Activated naive CD8-positive, alpha-beta T cell treated with anti-CD3 and anti-CD28 coated beads, Interleukin-2, amount 50 U/mL, for 24 hours (primary cell): ENCODE measurements at places on chromosomes 6 and 20.

GRCh38 chr6:7264041-7264440 is 49.0 kb downstream of the SSR1 start:
- no peak for DNase-seq

- DNase-seq: no peak
Observed at GRCh38 chr6:168218785-168219566, 100.6 kb downstream of the DACT2 start.

- peak; percentile 22 for DNase-seq
Observed at GRCh38 chr6:132937466-132937906, 123.1 kb downstream of the RPS12 start.

DNA sequence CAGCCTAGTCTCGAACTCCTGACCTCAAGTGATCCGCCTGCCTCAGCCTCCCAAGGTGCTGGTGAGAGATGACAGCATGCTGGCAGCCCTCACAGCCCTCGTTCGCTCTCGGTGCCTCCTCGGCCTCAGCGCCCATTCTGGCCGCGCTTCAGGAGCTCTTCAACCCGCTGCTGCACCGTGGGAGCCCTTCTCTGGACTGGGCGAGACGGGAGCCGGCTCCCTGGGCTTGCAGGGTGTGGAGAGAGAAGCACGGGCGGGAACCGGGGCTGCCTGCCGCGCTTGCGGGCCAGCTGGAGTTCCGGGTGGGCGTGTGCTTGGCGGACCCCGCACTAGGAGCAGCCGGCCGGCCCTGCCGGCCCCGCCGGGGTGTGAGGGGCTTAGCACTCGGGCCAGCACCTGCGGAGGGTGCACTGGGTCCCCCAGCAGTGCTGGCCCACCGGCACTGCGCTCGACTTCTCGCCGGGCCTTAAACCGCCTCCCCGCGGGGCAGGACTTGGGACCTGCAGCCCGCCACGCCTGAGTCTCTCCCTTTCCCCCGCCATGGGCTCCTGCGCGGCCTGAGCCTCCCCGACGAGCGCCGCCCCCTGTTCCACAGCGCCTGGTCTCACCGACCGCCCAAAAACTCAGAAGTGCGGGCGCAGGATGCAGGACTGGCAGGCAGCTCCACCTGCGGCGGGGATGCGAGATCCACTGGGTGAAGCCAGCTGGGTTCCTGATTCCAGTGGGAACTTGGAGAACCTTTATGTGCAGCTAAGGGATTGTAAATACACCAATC is 31.5 kb upstream of the RANBP9 start:
- no peak for DNase-seq

- DNase-seq: no peak
Observed at GRCh38 chr20:32108814-32109391, 611 bp upstream of the TM9SF4 start.

DNA sequence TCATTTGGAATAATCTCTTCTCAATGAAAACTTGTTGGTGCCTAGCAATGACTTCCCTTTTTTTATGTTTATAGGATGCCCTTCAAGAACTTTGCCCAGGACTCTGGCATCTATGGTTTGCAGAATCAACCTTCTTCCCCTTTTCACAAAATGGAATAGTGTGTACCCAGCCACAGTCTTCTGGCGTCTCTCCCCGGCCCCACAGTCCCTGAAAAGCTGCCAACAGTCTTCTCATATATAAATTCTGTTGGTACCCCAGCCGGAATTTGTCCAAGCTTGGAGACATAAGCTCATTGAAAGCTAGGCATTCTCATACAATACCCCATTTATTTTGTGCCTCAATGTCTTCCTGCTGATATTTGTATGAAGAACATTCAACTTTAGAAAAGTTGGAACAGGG is 26.4 kb upstream of the MCM3 start:
- no peak for DNase-seq

DNA sequence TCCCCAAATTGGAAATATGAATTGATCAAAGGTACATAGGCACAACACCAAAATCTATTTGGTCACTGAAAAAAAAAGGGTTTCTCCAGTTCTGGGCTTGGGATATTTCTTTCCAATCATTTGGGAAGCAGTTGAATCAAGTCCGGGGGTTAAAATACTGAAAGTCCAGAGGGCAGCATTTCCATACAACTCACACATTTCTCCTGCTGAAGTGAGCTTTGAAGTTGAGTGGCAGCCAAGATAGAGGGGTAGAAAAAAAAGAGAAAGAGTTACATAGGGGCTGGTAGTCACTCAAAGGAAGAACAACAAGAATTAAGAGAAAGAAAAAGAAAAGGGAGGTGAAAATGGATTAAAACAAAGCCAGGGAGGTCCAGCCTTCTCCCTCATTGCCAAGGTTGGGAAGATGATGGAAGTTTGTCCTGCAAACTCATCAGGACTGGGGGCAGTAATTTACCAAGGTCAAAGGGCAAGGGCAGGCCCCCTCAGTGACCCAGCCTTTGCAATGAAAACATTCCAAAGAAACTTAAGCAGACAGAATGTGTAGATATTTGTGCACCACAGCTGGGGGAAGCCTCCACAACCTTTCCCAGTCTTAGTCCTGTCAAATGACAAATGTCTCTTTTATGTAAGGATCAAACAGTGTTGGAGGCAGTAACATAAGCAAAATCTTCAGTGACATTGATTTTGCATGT is 525.3 kb upstream of the JARID2 start:
- no peak for DNase-seq

- DNase-seq: no peak
Observed at GRCh38 chr20:40600441-40601219, 88.4 kb downstream of the MAFB start.

- DNase-seq: no peak
Observed at GRCh38 chr6:170111141-170111664, 179.7 kb downstream of the DLL1 start.

DNA sequence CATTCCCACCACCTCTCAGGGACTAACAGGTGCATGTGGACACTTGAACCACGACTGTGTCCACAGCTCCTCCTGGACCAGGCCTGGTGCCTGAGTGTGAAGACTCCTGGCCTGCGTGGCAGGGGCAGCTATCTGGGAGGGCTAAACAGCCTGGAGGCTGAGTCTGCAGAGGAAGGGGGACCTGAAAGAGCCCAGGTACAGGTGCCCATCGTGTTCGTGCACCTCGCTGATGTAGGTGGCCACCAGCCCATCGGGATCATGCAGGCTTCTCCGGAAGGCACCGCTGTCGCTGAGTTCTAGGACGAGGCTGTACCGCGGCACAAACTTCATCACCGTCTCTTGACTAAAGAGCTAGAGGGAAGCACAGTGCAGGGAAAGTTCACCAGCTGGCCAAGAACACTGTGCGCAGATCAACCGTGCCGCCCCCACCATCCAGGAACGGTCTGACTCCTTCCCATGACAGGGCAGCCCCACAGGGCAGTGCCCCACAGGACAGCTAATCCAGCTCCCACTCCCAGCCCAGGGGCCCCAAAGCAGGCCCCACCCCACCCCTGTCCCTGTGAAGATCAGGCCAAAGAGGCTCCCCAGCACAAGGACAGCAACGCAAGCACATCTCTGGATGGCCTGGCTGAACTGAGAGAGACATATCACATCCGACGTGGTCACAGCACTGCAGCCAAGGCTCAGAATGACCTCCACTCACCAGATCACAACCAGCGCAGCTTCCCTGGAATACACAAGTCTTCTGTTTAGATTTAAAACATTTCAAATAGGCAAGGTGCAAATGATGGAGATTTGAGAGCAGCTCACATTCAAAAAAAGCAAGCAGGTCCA is 14.8 kb downstream of the CST7 start:
- no peak for DNase-seq

DNA sequence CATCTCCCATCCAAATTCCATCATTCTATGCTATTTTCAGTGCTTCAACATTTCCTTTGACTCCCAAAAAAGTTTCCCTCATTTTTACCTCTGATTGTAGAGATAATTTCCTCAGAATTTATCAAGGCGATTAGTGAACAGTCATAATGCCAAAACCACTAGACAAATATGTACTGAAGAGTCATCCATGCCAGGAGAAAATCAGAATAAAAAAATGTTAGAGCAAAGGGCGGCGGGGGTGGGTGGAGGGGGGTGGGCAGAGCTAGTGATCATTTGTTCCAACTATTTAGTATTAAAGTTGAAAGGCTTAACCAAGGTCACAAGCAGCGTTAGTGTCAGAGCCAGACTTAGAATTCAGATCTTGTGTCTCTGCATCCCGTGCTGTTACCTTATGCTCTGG is 5.3 kb upstream of the ADGRF5 start:
- DNase-seq: no peak

- DNase-seq: no peak
Observed at GRCh38 chr6:20702366-20702765, 168.1 kb downstream of the CDKAL1 start.

GRCh38 chr20:57682184-57683101 is 27.4 kb downstream of the PMEPA1 start:
- DNase-seq: no peak

- no peak for DNase-seq
Observed at GRCh38 chr20:53202777-53203176, 230.6 kb downstream of the TSHZ2 start.

GRCh38 chr6:164108092-164108491 is 693.6 kb downstream of the QKI start:
- DNase-seq: no peak

DNA sequence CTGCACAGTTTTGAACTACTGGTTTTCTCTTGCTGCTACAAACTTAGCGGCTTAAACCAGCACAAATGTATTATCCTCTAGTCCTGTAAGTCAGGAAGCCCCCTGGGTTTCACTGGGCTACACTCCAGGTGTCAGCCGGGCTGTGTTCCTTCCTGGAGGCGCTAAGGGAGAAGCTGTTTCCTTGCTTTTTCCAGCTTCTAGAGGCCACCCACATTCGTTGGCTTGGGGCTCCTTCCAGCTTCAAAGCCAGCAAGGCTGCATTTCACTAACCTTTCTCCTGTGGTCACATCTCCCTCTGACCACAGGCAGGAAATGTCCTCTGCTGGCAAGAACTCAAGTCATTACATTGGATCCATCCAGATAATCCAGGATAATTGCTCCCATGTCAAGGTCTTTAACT is 350.6 kb upstream of the PLCB4 start:
- no peak for DNase-seq

- DNase-seq: no peak
Observed at GRCh38 chr6:71481011-71481410, 192.4 kb downstream of the OGFRL1 start.

GRCh38 chr6:7165002-7165889 is 57.5 kb downstream of the RREB1 start:
- no peak for DNase-seq

GRCh38 chr6:90249034-90249433 is 47.6 kb downstream of the BACH2 start:
- no peak for DNase-seq

- DNase-seq: no peak
Observed at GRCh38 chr6:1720620-1721322, 111.1 kb downstream of the FOXC1 start.

- DNase-seq: peak; percentile 66
Observed at GRCh38 chr20:63698739-63699465, 2.5 kb downstream of the TNFRSF6B start.

- no peak for DNase-seq
Observed at GRCh38 chr20:19794941-19795340, 36.9 kb downstream of the RIN2 start.

DNA sequence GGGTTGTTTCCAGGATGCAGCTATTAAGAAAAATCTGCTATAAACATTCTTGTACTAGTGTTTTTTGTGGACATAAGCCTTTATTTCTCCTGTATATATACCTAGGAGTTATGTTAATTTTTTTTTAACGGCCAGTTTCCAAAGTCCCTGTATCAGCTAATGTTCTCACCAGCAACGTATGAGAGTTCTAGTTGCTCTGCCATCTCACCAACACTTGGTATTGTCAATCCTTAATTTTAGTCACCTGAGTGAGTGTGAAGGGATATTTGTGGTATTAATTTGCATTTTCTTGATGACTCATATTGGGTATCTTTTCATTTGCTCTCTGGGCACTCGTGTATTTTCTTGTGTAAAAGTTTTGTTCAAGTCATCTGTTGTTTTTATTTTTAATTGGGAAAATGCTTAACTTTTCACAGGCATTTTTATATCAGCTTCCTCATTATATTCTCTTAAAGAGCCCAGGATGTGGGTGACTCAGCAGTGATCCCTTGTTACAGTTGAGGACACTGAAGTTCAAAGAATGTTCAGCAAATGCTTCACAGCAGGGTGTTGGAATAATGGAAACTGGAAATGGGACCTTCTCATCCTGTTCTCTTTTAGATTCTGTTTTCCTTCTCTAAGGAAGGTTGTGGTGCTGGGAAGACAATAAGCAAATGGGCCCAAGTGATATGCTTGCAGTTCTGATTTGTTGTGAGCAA is 211.7 kb upstream of the PRND start:
- no peak for DNase-seq
